H4 (cell line): ENCODE measurements at places on chromosomes 16 and 17. TPM values are rescaled to one million over a fixed set of nuclear protein-coding genes. Genes with fewer than 3 reads are reported as not detected.

KCTD19 gene
- not detected in 2 replicates for total RNA-seq

KRT24 gene
- total RNA-seq = not detected in 2 replicates

GRCh38 chr16:89237733-89238132 is 20.2 kb downstream of the ZNF778 start:
- DNase-seq = no peak

DNA sequence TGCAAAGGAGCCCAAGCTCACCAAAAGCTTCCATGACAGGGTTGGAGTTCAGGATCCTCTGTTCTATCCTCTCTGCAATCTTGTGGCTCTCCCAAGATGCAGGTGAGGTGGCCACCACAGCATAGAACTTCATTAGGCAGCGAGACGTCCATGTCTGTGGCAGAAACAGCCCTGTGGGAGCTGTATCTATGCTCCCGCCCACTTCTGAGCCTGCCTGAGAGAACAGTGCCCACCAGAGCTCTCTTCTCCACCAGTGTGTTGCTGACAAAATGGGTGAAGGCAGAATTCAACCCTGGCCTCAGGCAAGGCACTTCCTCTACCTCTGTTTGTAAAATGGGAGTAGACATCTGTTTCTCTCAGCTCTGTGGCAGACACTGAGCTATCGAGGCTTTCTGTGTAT is 18.8 kb downstream of the MYO19 start:
- DNase-seq = no peak

GRCh38 chr16:49717689-49718088 is 138.2 kb downstream of the ZNF423 start:
- DNase-seq = no peak

DNA sequence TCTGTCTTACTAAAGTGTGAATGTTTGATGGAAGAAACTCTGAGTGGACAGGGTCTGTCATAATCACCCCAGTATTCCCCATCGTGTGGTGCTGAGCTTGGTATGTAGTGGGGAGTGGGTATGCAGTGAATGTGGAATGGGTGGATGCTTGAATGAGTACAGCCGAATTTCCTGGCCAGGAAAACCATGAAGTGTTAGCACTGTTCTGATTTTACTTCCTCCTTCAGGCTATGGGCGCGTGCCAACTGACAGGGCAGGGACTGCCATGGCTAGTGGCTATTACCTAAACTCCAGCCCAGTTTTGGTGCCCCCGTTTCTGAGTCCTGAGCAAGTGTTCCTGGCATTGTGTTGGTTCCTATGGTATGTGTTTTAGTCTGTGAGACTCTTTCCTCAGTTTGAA is 48.6 kb downstream of the PRKCA start:
- DNase-seq = no peak

DNA sequence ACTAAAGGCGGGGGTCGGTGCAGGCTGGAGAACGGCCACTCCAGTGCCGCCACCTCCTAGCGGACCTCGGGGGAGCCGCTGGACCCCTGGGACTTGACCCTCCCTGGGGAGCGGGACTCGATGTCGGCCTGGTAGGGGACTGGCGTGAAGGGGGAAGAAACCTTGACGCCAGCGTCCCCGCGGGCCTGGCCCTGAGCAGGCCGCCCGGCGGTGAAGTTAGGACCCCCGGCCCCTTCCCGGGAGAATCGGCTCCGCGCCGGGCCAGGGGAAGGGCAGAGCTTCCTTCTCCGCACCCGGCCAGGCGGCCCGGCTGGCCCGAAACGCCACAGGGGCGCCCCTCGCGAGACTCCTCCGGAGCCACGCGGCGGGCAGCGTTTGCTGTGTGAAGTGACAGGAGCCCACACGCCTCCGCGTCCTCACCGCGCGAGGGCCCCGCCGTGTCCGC is 389 bp downstream of the DUS1L start:
- DNase-seq = no peak

GRCh38 chr16:72876981-72877373 is 171.0 kb downstream of the ZFHX3 start:
- DNase-seq = peak; percentile 54

GRCh38 chr17:51830451-51830850 is 328.1 kb downstream of the CA10 start:
- no peak for DNase-seq

GRCh38 chr17:74742153-74742515 is 5.1 kb downstream of the RAB37 start:
- DNase-seq = peak; percentile 50

DNA sequence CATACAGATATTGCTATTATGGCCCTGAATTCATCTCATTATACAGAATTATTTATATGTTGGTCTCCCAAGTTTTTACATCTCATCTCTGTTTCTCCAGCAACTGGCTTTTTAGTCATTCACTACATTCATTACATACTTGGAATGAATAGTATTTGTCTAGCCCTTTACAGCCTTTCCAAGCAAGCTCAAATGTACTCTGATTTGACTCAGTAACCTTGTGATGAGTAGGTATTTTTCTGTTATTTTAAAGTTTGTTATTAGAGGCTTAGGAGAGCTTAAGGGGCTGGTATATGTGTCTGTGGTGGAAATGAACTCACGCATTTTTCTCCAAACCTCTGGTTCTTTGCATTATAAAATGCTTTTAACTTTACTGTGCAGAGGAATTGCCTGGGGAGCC is 224.7 kb downstream of the SNX29 start:
- no peak for DNase-seq
